Activated naive CD8-positive, alpha-beta T cell treated with anti-CD3 and anti-CD28 coated beads, Interleukin-2, amount 10 ng/mL, durations not matched to agents 7 days and 5 days (primary cell): ENCODE measurements at places on chromosomes 11 and 22. TPM values are rescaled to one million over a fixed set of nuclear protein-coding genes. Genes with fewer than 3 reads are reported as not detected.

GRCh38 chr11:86695373-86695772 is 23.0 kb upstream of the ME3 start:
- no peak for DNase-seq

DNA sequence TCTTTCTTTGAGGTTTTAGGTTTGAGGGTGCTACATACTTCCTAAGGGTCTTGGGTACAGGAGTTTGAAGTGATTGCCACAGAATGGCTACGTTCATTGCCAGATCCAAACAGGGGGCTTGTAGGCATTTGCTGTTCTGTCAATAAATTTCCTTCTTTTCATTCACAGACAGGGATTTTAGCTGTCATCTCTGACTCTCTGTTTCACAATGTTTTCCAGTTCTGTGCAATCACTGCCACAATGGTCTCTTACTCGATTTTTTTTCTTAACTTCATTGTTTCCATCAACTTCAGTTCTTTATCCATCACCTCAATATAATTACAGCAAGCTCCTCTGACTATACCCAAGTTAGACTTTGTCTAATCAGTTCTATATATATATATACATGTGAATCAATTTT is 6.2 kb upstream of the HBD start:
- no peak for DNase-seq

GRCh38 chr11:122337704-122338103 is 221.7 kb upstream of the BLID start:
- no peak for DNase-seq

The TSSK2 gene
- not detected for total RNA-seq

DNA sequence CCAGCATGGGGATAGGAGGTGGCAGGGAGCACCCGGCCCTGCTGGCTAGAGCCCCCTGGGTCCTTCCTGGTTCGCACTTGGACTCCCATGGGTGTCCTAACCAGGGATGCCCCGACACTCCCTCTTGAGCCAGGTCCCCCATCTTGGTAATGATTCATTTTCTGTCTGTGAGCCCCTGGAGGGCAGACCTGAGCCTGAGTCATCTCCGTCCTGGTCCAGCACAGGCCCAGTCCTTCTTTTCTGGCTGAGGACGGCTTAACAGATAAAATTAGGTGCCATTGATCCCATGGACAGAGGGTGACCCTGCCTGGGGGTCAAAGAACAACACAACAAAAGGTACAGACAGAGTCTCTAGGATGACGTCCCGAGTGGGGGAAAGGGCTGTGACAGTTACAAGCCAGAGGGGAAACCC is 3.5 kb downstream of the RHOD start:
- DNase-seq = no peak

DNA sequence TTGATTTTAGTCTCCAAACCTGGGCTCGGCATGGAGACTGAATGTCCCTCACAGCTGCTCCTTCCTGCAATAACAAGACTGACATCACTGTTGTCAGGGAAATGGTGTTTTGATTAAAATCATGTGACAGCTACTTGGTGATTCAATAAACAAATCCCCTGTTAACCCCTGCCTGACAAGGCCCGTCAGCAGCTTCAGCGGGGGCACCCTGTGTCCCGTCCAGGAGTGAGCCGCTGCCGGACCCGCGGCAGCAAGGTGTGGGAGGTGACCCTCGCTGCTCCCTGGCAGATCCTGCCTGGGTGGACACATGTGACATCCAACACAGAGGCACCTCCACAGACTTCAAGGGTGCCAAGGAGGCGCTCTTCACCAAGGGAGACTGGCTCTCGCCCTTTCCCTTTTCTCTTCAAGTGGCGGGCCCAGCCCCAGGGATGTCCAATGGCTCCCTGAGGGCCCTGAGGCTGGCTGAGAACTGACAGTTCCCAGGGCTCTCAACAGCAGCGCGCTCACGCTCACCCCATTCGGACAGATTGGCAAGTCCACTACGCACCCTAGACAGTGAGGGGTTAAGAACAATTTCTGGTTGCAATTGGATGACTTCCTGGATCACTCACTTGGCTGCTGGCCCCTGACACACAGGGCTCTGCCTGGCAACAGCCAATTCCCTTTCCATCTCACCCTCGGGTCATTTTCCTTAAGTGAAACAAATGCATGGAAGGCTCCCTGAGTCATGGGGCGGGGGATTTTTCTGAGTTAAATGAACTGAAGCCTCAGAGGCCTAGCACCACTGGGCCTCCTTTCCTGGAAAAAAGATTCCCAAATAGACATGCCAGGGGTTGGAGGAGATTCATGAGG is 30.7 kb downstream of the PPP2R1B start:
- DNase-seq = no peak

The ACTN3 gene
- not detected for total RNA-seq

The TTLL1 gene
- total RNA-seq = 9.1 TPM

The WT1 gene
- total RNA-seq = not detected

- no peak for DNase-seq
Measured at GRCh38 chr11:80240245-80240644, 799.4 kb upstream of the TENM4 start.

DNA sequence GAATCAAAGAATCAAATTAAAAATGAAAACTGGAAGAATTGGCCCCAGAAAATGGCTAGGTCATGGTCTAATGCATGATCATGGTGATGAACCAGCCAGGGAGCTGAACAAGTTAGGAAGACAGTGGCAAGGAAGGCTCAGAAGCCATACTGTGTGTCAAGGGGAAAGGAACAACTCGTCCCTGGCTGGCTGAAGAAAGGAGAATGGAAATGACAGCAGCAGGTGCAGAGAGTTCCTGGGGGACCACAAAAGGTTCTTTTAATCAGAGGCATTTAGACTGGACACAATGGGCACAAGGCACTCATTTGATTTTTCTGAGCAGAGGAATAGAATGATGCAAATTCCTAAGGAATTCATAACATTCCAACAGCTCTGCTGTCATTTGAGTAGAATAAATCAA is 209.9 kb downstream of the LARGE1 start:
- DNase-seq = no peak

GRCh38 chr11:66052664-66052982 is 459 bp downstream of the SF3B2 start:
- no peak for DNase-seq

- no peak for DNase-seq
Measured at GRCh38 chr11:16542353-16542752, 186.0 kb upstream of the SOX6 start.

DNA sequence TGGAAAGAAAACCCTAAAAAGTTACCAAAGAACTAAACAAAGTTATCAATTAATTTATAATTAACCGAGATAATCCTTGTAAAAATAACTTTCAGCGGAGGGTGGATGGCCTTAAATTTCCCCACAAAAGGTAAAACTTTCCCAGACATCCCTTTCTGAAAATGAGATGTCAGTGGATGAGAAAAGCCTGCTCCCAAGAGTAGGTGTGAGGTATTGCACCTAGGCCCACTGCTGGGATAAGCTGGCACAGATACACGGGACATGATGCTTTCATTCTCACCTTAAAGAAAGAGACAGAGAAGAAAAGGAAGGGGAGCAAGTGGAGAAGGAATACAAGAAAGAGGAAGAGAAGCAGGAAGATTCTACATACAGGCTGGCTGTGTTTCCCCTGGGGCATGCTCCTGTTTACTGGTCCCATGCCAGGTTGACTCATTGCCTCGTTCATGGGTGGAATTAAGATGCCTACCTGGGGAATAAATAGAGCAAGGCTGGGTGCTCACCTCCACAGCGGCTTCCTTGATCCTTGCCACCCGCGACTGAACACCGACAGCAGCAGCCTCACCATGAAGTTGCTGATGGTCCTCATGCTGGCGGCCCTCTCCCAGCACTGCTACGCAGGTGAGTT is at the start of gene SCGB2A2:
SCGB2A2 (plus strand) TSS at position 505 of the 625 bp plus-strand sequence; CDS start at position 564, 59 bp downstream.
- DNase-seq = no peak

The SCN3B gene
- not detected for total RNA-seq

GRCh38 chr11:6724013-6724412 is 40.9 kb upstream of the MRPL17 start:
- DNase-seq = no peak

The DCHS1 gene
- 2.1 TPM for total RNA-seq

DNA sequence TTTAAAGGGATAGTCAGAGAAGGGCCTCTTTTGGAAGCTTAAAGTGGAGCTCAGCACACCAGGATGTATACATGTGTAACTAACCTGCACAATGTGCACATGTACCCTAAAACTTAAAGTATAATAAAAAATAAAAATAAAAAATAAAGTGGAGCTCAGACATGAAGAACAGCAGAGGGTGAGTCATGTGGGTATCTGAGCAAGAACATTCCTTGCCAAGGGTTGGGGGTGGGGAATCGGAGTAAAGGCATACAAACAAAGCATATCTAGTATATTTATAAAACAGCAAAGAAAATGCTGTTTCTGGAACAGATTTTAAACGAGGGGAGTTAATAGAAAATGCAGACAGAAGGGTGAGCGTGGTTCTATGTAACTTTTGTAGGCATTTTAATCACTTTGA is 562.6 kb upstream of the ANO3 start:
- no peak for DNase-seq

DNA sequence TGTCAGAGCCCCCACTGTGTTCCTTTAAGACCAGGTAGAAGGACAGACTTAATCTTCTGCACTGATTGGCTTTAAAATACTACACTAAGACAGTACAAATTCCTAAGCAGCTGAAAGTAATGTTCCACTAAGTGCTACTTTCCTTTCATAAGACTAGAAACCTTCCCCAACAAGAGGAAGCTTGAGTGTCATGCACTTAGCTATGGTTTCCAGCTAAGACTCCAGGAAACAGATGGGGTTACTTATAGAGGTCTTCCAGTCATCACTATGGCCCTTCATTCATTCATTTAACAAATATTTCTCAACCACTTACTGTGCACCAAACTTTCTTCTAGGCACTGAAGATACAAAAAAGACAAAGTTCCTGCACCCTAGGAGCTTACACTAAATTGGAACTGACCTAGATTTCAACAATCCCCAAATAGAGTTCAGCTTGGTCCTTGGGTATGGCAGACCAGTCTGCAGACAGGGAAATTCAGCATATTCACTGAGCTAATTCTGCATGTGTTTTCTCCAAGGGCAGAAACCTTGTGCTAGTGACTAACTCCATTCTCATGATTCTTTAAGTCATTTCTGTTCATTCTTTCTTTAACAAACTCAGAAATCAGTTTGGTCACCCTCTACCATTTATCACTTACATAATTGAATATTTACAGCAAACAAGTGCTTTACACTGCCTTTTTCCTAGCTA is 178.4 kb upstream of the MTNR1B start:
- DNase-seq = no peak

The SNX32 gene
- total RNA-seq = 3.6 TPM

DNA sequence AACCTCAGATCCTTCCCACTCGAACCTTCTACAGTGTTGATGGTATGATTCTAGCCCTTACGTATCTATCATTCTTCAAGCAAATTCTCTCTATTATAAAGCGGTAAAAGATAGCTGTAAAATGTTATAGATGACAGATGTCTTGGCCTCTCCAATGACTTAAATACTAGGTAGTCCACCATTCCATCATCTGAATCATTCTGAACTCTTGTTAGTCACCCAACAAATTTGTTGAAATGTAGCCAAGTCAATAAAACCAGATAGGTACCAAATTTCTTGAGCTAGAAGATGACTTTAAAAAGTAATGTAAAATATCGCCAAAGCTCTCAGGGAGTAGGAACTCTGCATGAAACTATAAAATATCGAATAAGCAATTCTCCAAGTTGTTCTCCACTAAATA is 32.6 kb upstream of the PICALM start:
- no peak for DNase-seq

- no peak for DNase-seq
Measured at GRCh38 chr11:101563166-101563565, 20.6 kb downstream of the TRPC6 start.

DNA sequence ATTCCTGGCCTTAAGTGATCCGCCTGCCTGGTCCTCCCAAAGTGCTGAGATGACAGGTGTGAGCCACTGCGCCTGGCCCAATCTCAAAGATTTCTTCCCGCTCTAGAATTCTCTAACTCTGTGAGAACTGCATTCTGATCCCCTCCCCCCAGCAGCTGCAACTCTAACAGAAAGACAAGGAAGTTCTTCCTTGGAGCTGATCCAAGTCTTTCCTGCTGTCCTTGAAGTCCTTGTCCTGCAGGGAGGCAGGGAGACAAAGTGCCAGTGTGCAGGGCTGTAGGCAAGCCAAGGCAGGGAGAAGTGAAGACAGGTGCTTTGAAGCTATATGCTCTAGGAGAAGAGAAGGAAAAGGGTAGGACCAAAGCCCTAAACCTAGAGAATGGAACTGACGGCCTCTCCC is 9.5 kb upstream of the GGA1 start:
- no peak for DNase-seq

The IRAG1 gene
- total RNA-seq = not detected

- DNase-seq = no peak
Measured at GRCh38 chr22:29434288-29434687, 4.1 kb upstream of the RFPL1 start.

- no peak for DNase-seq
Measured at GRCh38 chr22:43302531-43303041, 40.6 kb downstream of the SCUBE1 start.

The TRPM5 gene
- not detected for total RNA-seq

- no peak for DNase-seq
Measured at GRCh38 chr22:24178502-24179440, 2.5 kb upstream of the SUSD2 start.

DNA sequence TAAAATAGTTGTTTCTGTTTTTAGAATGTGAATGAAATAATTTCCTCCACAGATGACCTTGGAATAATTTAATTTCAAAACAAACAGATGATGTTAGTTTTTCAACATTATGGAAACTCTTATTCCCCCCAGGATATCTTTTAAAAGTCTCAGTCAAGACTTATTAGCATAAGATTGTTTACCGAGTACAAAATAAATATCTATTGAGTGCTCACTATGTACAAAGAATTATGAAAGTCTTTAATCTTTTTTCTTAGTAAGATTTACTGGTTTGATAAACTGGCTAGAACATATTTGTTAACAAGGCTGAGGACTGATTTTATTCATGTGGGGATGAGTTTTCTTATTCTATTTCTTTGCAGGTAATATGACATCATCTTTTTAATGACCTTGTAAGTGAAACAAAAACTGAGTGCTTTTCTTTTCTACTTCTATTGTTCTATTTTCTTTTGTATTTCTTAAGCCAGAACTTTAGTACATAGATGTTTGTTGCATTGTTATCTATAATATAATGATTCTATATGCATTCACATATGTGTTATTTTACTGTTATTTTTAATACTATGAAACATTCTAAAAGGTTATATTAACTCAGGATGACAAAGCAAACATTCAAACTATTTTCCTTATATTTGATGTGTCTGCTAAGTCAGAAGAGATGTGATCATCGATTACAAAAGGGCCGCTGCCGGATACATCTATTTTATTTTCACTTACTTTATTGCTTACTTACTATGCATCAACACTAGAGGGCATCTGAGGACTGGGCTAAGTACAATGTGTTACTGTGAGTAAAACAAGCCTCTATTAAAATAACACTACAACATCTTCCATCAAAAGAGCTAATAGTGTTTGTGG is 111.0 kb upstream of the ARHGAP42 start:
- DNase-seq = no peak

The OR10D3 gene
- not detected for total RNA-seq

DNA sequence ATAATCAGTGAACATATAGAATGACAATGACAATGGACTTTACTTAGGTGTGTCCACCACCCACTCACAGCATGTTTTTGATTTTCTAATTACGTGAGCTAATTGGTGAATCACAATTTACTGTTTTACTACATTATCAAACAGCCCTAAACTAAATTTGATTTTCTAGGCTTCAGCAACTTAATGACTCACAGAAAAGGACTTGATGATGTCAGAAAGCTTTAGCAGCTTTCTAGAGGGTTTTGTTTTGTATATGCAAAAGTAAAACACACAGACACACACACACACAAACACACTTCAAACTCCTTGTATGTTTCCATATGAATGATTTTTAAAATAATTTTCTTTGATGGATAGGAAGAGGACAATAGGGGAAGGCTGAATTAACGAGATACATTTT is 878.6 kb upstream of the CCDC90B start:
- DNase-seq = no peak

The OR52H1 gene
- not detected for total RNA-seq

The PATE2 gene
- not detected for total RNA-seq
